Globus pallidus (tissue), 1 donor: ENCODE measurements at places on chromosomes 11 and 22.
A peak's percentile ranks its signal among the peaks of the same experiment; 100 is the strongest.

- DNase-seq: no peak
Measured at GRCh38 chr11:76638270-76639197, 32.0 kb downstream of the LRRC32 start.

- DNase-seq: no peak
Measured at GRCh38 chr11:82906931-82907330, 5.4 kb downstream of the DDIAS start.

DNA sequence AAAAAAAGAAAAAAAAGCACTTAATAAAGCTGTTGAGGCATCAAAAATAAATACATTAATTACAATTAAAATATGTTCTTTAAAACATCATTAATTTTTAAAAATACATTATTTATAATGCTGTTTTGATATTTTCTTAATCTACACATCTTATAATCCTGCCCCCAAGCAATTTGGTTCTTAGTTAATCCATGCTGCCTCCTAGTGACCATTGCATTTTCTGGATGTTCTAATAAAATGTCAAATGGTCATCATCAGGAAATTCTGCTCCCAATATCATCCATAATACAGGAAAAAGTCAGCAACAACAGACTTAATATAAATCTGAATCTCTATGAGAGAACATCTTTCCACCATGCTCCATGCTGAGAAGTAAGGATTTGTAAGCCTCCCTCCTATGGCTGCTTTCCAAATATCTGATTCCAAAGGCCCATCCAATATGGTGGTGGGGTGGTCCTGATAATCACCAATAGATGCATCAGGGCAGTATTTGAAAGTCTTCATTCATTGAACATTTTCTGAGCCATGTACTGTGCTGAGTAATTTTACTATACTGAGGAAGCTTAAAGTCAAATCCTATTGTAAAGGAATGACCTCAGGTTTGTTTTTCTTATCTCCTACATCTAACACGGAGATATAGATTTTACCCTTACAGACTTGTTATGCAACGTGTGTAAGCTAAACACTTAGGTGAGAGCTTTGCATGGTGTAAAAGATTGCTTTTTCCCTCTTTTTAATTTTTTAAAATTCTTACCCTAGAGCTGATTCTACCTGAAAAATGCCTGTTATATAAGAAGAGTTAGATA lies 124.7 kb upstream of the BMAL1 start:
- peak; percentile 48 for DNase-seq

GRCh38 chr11:4039011-4039410 lies 55.6 kb upstream of the RRM1 start:
- no peak for DNase-seq

DNA sequence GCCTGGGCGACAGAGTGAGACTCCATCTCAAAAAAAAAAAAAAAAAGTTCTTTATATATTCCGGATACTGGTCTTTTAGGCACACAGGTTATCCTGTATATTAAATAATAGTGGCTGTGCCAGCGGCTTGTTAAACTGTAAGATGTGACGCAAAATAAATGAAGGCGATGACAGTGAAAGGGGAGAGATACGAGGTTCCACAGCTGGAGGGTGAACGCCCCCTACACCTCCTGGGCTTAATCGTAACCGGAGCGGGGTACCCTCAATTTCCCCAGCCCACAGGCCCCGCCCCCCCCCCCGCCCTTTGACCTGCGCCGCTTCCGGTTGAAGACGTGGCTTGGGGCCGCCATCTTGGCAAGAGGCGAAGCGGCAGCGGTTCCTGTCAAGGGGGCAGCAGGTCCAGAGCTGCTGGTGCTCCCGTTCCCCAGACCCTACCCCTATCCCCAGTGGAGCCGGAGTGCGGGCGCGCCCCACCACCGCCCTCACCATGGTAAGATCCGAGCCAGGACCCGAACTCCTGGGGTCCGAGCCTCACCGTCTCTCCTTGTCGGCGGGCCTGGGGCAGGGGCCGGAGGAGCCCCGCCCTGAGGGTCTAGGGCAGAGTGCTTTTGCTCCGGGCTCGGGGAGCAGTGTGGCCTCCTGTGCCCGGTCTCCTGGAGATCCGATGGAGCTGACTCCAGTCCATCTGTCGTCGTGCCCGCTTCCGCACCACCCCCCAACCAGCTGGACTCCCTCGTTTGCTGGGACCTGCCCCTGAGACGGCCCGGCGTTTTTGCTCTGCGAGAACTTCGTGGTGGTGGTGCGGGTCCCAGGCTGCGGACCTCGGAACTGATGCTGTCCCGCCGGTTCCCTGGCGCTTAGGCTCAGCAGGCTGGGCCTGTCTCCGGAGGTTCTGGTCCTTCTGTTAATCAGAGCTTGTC lies at the start of gene ARCN1:
ARCN1 (plus strand) TSS at position 349 of the 920 bp plus-strand sequence; CDS start at position 488, 139 bp downstream.
- DNase-seq: peak; percentile 80

GRCh38 chr22:16831257-16831656 lies 6.0 kb upstream of the XKR3 start:
- DNase-seq: no peak

DNA sequence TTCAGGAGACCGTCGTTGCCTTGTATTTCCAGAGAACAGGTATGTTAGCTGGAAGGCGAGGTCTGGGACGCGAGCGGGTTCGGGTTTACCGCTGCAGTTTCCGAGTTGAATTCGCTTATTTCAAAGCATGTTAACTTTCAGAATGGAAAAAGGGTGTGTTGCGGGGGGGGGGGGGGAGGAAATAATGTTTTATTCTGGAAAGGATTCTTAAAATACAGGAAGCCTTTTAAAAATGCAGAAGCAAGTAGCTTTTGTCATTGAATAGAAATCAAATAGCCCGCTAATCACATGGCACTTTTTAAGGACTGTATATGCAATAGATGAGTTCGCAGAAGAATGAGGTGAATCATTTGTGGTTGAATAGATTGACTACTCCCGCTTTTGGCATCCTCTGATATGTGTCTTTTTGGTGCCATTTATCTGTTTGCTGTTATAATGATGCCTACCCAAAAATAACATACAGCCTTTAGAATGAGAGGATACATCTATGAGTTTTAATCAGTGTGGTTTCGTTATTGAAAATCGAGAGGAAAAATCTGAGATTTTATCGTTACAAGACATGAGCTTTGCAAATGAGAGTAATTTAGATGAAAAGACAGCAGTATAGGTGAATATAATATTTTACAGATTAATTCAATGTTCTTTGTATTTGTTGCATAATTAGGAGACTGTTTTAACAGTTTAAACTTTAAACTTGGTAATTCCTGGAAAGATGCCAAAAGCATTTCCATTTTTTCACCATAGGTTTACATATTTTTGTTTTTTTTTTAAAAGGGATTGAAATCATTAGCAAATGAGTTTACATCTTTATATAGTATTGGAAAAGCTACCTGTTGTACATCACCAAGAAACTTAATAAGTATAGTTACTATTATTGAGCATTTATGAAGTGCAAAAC lies 1.7 kb downstream of the PDE3B start:
- DNase-seq: no peak

DNA sequence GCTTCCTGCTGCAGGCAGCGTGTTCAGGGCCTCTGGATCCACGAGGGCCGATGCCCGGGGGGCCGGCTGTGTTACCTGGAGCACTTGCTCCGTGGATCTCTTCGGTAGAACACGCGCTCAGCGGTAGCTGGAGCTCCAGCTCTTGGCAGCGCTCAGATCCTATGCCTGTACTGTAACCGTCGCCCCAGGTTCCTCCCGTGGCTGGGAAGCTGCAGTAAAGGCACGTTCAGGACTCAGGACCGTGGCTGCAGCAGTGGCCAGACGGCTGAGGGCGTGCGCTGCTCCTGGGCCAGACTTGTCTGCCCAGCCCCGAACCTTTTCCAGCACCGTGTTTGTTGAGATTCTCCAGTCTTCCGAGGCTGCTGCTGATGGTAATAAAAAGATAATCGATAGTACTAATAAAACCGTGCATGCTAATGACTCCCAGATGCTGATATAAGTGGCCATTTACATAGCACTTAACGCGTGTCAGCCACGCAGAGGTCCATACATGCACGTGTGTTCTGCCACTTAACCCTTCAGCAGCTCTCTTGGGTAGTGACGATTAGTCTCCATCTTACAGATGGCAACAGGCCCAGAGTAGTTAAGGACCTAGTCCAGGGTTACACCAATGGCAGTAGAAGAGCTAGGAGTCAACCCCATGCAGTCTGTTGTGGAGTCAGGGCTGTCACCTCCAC lies 1.4 kb downstream of the MOV10L1 start:
- DNase-seq: no peak

- DNase-seq: no peak
Measured at GRCh38 chr22:30427871-30428270, 2.3 kb downstream of the MTFP1 start.

DNA sequence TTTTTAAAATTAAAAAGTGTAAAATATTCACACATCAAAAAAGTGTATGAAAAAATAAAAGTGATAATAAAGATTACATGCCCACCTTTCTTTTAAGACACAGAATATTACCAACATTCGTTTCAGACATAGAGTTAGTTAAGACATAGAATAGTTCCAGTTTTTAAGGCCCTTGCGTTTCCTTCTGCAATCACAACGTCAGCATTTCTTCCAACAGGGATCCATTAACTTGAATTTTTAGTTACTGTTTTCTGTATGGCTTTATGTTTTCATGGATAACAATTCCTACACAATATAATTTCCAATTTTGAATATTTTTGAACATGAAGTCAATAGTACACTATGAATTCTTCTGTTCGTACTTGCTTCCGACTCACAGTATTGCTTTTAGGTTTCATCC lies 170.8 kb upstream of the C11orf87 start:
- DNase-seq: no peak

DNA sequence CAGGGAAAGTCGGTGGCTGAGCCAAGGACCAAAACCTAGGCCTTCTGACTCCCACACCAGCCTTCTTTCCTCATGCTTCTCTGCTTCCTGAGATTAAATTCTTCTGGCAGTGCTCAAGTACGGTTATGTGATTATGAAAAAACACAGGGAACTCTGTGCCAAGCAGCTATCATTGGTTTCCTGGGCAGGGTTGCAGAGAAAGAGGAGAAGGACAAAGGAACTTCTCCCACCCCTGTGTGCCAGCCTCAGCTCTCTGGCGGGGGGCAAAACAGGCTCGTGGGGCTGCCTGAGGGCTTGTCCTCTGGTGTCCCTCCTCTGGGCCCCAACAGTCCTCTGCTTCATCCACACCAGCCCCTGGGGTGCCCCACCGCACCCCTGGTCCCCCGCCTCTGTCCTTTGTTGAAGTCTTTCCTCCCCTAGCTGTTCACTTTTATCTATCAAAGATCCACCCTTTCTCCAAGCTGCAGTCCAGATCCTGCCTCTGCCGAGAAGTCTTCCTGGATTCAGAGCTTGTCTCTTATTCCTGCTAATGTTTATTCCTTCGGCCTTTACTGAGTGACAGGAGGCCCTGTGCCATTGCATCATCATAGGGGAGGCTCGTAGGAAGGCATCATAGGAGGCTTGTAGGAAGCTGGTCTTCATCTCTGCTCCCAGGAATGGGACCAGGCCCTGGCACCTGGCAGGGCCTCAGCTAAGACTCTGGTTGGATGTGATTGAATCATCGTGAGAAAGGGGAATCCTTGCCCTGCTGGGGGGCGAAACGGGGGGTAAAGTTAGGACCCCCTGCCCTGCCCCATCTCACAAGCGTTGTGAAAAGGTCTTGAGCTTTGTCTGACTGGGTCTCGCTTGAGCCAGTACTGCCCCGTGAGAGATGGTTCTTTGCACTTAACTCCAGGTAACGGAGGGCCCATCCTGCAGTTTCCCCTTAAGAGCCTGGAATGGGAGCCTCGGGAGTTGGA lies 11.5 kb upstream of the FTH1 start:
- no peak for DNase-seq

- DNase-seq: peak; percentile 47
Measured at GRCh38 chr11:120335556-120335907, 681 bp upstream of the ARHGEF12 start.

GRCh38 chr11:34345540-34345876 lies 12.3 kb downstream of the ABTB2 start:
- DNase-seq: no peak

DNA sequence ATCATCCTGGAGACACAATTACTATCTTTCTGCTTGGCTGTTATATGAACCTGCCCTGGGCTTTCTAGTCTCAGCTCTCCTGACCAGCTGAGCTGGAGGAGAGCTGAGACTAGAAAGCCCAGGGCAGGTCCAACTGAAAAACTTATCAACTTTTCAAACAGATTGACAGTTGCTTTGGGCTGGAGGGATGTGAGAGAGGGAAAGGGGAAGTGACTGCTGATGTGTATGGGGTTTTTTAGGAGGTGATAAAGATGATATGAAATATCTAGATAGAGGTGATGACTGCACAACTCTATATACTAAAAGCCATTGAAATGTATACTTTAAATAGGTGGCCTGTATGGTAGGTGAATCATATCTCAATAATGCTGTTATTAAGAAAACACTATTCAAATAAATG lies 60.2 kb upstream of the CHRM4 start:
- DNase-seq: no peak

- peak; percentile 36 for DNase-seq
Measured at GRCh38 chr11:86869966-86870570, 69.7 kb downstream of the PRSS23 start.

- peak; percentile 84 for DNase-seq
Measured at GRCh38 chr11:64204464-64204989, 2.0 kb upstream of the FERMT3 start.

GRCh38 chr11:71285111-71285510 lies 32.7 kb upstream of the SHANK2 start:
- no peak for DNase-seq

DNA sequence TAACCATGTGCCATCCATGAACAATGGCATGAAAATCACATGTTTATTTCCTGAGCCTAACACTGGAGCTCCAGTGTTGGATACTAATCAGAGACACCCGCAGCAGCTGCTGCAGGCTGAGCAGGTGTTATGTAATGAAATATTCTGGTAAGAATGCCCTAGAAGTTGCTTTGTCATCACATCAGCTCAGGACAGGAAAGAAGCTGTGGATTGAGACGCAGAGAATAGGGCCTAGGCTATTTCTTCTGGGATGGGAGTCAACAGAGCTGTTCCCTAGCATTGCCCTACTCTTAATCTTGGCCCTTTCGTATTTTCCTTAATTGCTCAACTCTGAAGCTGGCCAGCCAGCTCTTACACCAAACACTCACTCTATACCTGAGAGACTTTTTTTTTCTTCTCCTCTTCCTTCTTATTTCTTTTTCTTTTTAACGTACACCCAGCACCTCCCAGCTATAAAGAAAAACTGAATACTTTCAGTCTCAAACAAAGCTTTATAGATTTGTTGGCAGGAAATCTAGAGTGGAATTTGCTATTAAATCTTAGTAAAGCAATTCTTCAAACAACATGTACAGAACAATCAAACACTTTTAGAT lies 31.9 kb downstream of the RASSF10 start:
- DNase-seq: no peak

GRCh38 chr11:64655941-64656601 lies 65.1 kb downstream of the SLC22A12 start:
- DNase-seq: no peak

GRCh38 chr22:40894417-40894816 lies 32.5 kb upstream of the DNAJB7 start:
- DNase-seq: no peak

DNA sequence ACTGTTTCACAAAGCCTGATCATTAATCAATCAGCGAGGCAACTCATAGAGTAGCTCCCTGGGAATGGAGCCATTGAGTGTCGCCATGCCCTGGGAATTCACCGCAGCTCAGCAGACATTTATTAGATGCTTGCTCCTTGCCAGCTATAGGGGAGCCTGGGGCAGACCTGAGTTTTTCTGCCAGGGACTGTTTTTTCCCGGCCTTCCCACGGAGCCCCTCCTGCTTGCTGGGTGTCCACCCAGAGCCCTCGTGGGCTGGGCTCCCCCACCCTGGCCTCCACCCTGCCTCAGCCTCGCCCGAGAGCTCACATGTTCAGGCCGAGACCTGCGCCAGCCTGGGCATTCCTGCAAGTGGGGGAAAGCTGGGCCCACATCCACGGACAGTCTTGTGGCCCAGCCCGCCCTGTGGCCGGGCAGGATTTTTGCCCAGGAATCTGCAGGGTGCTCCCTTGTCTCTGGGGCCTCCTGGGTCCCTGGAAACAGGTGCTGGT lies 64.9 kb downstream of the SMIM38 start:
- peak; percentile 24 for DNase-seq
